NCI-H1436 treated with DMSO at 0.1 percent for 48 hours (cell line): ENCODE measurements at places on chromosomes 16 and 17.

DNA sequence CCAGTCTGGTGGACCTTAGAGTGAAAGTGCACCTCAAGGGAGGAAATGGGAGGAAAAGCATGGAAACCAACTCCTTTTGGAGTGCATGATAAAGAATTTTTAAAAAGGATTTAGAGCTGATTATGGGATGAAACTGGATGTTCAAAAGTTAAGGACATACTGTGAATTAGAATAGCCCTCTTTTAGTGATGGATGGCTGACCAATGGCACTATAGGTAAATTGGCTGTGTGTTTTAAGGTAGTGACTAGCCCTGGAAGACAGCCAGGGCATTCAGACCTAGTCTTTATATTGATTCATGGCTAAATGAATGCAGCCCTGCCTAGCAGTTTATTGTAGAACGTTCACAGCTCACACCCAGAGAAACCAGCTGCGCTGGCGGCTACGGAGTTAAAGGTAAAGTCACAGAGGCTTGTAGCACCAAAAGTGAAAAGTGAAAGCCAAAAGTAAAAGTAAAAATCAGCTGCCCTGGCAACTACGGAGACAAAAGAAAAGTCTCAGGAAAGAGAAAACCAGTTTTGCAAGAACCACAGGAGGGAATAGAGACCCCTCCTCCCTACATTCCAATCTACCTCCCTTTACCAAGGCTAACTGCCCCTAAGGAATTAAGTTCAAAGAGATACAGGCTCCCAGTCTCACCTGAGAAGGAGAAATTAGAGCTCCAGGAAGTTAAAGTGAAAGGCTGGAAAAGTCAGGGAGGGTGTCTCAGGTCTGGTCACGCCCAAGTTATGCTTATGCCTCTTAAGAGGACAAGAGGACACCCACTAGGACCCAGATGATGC lies 21.8 kb downstream of the ACSM1 start:
- no peak for DNase-seq

DNA sequence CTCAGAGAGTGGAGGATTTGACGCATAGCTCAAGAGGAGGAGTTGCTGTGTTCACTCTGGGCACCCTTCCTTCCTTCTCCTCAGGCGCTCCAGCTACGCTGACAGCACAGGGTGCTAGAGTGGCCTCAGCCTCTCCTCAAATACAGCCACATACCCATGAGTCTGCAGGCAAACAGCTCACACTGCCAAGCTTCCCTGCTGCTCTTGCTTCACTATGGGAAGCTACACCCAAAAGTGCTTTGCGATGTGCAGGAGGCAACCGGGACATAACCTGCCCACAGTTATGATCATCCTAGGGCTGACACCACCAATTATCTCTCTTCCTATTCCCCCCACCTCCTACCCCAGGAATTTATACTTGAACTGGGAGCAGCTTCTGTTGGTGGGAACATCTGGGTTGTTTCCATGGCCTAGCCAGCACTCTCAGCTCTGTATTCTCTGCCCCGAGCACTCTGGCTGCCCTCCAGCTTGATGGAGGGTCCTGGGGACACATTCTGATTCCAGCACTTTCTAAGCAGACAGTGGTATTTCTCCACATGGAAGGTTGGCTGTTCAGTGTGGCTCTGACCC lies 40.3 kb upstream of the SREBF1 start:
- no peak for DNase-seq

- DNase-seq = no peak
Measured at GRCh38 chr17:83054518-83055125, 24.8 kb upstream of the METRNL start.

GRCh38 chr16:35210681-35211433 lies 1751.4 kb downstream of the TP53TG3F start:
- no peak for DNase-seq

GRCh38 chr17:238964-239259 lies 57.5 kb upstream of the DOC2B start:
- no peak for DNase-seq

DNA sequence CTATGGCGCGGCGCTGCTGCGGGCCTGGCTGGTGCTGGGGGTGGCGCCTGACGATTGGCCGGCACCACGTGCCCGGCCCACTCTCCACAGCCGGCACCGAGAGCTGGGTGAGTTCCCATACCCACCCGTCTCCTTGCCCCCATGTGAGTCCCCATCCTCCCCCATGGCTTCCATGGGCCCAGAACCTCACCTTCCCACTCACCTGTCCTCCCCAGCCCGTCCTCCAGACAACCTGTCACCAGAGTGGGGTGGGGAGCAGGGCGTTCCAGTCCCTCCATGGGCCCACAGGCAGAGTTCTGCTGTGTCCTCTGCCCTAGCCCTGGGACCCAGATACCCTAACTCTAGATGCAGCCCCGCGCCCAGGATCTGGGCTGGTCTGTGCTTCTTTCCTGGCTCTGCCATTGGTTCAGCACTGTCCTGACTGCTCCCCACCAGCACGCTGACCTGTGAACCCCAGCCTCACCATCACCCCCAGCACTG lies 5.5 kb downstream of the ARMC5 start:
- DNase-seq = no peak

- no peak for DNase-seq
Measured at GRCh38 chr16:58177353-58177710, 20.6 kb downstream of the CSNK2A2 start.

- DNase-seq = no peak
Measured at GRCh38 chr16:82535262-82535661, 91.5 kb upstream of the CDH13 start.

GRCh38 chr17:7403977-7404736 lies at the start of gene TMEM256:
Gene TMEM256 (minus strand): TSS chr17:7404097. CDS start chr17:7404084, 13 bp downstream.
- peak; percentile 96 for DNase-seq

DNA sequence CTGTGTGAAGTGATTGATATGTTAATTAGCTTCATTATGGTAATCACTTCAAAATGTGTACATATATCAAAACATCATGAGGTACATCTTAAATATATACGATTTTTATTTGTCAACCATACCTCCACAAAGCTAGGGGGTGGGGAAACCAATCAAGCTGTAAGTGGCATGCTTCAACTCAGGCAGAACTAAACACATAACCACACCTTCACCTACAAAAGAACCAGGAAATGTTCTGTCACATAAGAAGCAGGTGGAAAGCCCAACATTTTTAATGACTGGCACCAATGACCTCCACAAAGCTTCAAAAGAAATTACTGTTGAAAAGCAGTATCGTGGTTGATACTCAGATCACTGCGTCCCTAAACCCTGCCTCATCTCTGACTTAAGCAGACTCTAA lies 867.7 kb upstream of the EEF2KMT start:
- no peak for DNase-seq

DNA sequence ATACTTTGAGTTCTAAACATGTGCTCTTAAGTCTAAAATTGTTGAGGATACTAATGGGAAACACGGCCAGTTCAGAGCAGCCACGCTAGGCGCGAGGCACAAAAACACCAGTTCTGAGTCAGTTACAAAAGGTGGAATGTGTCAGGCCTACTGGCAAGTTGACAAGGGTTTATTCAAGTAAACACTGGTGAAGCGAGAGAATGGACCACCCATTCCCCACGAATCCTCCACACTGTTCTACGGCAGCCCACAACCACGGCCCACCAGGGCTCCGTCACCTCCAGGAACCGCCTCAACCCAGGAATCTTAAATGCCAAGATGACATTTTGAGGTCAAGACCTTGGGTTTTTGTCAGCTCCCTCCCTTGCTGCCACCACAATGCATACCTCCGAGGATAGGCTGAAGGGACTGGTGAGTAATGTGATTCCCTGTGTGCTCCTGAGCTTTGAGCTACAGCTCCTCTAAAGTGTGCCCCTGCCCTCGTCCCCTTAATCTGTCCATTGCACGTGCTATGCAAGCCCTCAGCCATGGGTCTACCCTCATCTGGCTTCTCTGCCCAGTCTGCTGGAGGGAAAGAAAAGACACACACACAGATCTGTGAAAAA lies 28.5 kb upstream of the TRAP1 start:
- DNase-seq = no peak

GRCh38 chr17:68961214-68961882 lies 6.2 kb upstream of the ABCA8 start:
- no peak for DNase-seq
